ENCODE measurements at places on chromosomes 3 and 15. TPM values are rescaled to one million over a fixed set of nuclear protein-coding genes. Genes with fewer than 3 reads are reported as not detected.
A peak's percentile ranks its signal among the peaks of the same experiment; 100 is the strongest.

- no peak for DNase-seq
These were observed 264.9 kb upstream of the TPM1 start for GRCh38 chr15:62777671-62778070.

DNA sequence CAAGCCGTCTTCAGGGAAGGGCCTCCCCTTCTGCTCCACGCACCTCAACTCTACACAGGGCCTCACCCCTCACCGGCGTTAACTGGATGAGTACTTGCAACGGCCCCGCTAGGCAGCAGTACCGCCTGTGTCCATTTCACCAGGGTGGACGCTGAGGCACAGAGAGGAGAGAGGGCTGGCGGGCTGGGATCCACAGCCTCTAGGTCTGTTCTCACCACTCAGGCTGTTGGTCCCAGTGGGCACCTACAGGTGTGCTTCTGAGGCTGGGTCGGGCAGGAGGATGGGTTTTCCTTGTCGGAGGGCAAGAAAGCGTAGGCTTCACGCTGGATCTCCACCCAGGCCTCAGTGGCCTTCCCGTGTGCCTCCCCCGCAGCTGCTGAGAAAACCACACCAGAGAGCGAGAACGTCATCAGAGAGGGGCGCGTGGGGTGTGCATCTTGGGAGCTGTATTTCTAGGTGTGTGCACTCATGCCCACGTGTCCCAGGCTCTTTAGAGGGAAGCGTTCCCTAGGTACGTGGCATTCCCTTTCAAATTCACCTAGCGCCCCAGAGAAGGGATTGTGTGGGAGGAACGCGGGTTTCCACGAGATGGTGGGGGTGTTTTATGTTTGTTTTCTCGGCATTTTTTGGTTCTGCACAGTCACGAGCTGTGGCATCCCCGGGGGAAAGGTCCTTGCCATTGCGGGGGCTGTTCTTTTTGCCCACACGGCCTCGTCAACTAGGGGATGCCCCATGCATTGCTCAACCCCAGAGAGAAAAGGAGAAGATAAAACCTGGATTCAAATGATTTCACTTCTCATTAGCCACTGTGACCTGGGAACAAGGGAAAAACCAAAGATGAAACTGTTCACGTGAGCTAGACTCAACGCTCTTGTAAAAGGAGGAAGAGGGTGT lies 67.7 kb downstream of the MGLL start:
- no peak for DNase-seq

GRCh38 chr3:44439499-44440295 lies 37.8 kb downstream of the ZNF445 start:
- peak; percentile 66 for DNase-seq

DNA sequence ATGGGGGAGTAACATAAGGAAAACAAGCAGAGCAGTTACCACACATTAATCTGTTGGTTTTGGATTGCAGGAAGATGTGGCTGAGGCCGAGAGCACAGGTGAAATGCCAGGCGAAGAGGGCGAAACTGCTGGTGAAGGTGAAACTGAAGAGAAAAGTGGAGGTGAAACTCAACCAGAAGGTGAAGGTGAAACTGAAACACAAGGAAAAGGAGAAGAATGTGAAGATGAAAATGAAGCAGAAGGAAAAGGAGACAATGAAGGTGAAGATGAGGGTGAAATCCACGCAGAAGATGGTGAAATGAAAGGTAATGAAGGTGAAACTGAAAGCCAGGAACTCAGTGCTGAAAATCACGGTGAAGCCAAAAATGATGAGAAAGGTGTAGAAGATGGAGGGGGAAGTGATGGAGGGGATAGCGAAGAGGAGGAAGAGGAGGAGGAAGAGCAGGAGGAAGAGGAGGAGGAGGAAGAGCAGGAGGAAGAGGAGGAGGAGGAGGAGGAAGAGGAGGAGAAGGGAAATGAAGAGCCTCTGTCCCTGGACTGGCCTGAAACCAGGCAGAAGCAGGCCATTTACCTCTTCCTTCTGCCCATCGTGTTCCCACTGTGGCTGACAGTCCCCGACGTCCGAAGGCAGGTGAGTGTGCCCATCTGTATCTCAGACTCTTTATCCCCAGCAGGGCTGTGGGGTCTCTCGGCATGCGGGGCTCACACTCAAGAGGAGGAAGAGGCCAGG lies 28.7 kb downstream of the SLC24A1 start:
- DNase-seq: no peak

The EIF3J gene
- 68.9 TPM for total RNA-seq

The P2RY12 gene
- total RNA-seq: 27.1 TPM
